CD14-positive monocyte (primary cell): ENCODE measurements at places on chromosomes 1 and 21.

DNA sequence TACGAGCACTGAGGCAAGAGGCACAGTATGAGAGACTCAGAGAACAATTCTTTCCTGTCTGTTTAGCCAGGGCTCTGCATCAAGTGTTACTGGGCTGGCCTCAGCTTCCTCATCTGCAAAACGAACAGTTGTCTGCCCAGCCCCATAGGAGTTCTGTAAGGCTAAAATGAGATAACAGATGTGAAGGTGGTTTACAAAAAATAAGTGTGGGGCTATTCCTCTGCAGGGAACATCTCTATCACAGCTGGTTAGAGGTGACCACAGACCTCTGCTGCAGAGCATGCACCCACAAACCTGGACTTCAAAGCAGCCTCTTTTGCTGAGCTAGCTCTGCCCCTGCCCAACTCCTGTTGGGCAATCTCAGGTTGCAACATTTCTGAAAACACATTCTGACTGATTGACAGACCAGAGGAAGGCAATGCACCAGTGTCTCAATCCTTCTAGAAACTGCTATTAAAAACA is 10.5 kb upstream of the OLIG1 start:
- DNase-seq: peak; percentile 95

- peak; percentile 76 for DNase-seq
These were observed 8.7 kb upstream of the PIK3C2B start for GRCh38 chr1:204503122-204503912.

- no peak for DNase-seq
These were observed 51.4 kb downstream of the PTBP2 start for GRCh38 chr1:96772972-96773371.

- no peak for DNase-seq
These were observed 50.6 kb upstream of the RAB4A start for GRCh38 chr1:229220163-229220846.

GRCh38 chr1:59990470-59990869 is 63.9 kb upstream of the CYP2J2 start:
- no peak for DNase-seq

GRCh38 chr1:110433803-110434202 is 17.1 kb upstream of the PROK1 start:
- peak; percentile 56 for DNase-seq

DNA sequence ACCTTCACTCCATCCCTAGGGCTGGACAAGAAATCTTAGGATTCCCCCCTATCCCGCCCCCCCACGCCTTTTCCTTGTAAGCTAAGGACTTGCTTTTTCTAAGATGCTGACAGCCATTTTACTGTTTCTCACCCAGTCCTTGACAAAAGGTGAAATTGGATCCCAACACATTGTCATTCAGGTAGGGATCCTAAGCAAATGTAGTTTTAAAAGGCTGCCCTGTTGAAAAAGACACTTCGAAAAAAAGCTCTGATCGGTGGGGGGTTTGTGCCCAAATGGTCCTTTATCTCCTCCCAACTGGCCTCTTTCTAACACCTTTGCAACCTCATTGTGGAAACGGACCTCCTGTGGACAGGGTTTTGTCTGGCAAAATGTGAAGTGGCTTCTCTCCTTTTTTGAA is 2.9 kb downstream of the CACHD1 start:
- DNase-seq: no peak

DNA sequence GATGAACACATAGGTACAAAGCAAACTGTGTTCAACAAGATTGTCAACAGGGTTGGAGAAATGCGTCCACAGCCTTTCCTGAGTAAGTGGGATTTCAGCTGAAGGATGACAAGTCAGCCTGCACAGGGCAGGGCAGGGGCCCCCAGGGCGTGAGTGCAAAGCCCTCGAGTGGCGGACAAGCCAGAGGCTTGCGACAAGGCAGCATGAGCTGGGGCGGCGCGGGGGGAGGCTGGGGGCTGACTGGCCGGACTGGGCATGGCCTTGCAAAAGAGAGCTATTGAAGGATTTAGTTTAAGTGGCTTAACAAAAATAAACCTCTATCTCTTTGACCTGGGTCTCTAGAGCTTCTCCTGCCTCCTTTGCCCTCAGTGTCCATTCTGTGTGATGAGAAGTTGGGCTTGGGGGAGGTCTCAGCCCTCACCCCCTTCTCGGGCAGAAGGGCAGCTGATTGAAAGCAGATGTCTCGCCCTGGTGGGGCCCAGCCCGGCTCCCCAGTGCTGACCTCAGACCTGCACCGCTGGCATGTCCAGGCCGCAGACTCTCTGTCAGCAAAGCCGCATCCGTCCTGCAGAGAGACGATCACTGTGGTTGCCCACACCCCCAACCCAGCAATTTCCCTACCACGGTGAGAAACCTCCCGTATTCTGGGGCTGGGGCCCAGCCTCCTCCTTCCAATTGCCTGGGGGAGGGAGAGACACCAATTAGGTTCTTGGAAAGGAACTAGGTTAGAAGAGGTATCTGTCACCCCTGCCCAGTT is 24.3 kb upstream of the EPS8L3 start:
- no peak for DNase-seq

- no peak for DNase-seq
These were observed 8.8 kb downstream of the ASAP3 start for GRCh38 chr1:23475134-23475628.

GRCh38 chr21:34889320-34889675 is 159.8 kb downstream of the RUNX1 start:
- DNase-seq: peak; percentile 83

- DNase-seq: no peak
These were observed 165.3 kb downstream of the TNFSF18 start for GRCh38 chr1:172885411-172885810.

DNA sequence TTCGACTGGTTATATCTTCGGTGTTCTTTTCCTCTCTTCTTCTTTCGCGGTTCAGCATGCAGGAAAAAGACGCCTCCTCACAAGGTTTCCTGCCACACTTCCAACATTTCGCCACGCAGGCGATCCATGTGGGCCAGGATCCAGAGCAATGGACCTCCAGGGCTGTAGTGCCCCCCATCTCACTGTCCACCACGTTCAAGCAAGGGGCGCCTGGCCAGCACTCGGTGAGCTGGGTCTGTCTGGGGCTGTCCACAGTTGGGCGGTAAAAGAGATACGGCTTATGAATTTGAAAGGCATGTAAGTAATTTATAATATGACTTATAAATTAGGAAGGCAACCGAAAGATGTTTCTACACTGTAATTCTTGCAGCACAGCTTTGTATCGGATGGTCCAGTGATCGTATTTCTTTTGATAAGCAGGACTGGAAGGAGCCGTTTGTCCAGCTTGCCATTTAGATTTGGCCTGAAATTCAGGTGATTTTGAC is 334 bp downstream of the CTH start:
- no peak for DNase-seq

GRCh38 chr1:172339842-172340241 is 80.6 kb upstream of the C1orf105 start:
- no peak for DNase-seq

- no peak for DNase-seq
These were observed 684 bp downstream of the SLC2A1 start for GRCh38 chr1:42957880-42958487.

DNA sequence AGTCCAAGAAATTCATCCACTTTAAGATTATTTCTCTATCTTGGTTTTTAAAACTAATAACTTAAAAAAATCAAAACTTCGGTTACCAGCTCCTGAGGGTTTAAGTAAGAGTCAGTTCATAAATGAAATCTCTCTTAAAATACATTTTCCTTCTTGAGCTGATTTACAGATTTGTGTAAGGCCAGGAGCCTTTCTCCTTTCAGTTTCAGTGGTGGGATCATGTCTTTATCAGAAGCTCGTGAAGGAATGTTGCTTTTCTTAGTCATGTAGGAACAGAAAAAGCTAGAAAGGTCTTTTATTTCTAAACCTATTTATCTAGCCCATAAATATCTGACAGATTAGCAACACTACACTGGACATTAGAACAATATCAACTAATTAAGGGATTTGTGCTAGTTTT is 390.2 kb downstream of the GPATCH2 start:
- no peak for DNase-seq

GRCh38 chr1:2493691-2494322 is 17.7 kb downstream of the PLCH2 start:
- no peak for DNase-seq

- no peak for DNase-seq
These were observed 4.7 kb upstream of the SYNJ1 start for GRCh38 chr21:32732544-32732943.

DNA sequence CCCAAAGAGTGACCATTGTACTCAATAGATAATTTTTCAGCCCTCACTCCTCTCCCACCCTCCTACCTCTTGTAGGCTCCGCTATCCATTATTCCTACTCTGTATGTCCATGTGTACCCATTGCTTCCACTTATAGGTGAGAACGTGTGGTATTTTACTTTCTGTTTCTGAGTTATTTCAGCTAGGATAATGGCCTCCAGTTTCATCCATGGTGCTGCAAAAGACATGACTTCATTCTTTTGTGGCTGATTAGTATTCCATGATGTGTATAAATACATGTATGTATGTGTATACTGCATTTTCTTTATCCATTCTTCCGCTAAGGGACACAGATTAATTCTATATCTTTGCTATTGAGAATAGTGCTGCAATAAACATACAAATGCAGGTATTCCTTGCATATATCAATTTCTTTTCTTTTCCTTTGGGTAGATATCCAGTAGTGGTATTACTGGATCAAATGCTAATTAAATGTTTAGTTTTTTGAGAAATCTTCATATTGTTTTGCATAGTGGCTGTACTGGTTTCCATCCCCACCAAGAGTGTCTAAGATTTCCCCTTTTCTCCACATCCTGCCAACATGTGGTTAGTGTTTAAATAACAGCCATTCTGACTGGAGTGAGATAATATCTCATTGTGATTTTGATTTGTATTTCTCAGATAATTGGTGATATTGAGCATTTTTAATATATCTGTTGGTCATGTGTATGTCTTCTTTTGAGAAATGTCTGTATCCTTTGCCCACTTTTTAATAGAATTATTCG is 4.9 kb downstream of the LY9 start:
- DNase-seq: no peak

GRCh38 chr1:86345042-86345441 is 51.1 kb downstream of the ODF2L start:
- no peak for DNase-seq

GRCh38 chr1:110874324-110875215 is 1.6 kb downstream of the CD53 start:
- DNase-seq: peak; percentile 58

GRCh38 chr1:32404946-32405345 is 10.7 kb upstream of the BSDC1 start:
- DNase-seq: no peak

GRCh38 chr1:86062453-86062852 is 94.1 kb downstream of the COL24A1 start:
- no peak for DNase-seq

GRCh38 chr1:173507847-173508209 is 30.7 kb downstream of the PRDX6 start:
- no peak for DNase-seq

DNA sequence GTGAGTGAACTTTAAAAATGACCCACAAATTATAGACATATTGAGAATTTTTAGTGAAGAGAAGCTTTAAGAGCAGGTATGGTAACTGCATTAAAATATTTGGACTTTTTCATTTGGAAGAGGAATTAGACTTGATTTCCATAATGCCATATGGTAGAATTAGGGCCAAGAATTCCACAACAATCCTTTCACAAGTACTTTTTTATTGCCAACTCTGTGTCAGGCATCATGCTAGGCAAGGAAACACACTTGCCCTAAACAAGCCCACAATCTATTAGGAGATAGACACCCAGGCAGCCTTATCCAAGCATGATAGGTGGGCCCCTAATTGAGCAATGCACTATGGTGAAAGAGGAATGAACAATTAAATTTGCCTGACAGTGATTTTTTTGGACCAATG is 353.0 kb downstream of the TGFB2 start:
- no peak for DNase-seq

DNA sequence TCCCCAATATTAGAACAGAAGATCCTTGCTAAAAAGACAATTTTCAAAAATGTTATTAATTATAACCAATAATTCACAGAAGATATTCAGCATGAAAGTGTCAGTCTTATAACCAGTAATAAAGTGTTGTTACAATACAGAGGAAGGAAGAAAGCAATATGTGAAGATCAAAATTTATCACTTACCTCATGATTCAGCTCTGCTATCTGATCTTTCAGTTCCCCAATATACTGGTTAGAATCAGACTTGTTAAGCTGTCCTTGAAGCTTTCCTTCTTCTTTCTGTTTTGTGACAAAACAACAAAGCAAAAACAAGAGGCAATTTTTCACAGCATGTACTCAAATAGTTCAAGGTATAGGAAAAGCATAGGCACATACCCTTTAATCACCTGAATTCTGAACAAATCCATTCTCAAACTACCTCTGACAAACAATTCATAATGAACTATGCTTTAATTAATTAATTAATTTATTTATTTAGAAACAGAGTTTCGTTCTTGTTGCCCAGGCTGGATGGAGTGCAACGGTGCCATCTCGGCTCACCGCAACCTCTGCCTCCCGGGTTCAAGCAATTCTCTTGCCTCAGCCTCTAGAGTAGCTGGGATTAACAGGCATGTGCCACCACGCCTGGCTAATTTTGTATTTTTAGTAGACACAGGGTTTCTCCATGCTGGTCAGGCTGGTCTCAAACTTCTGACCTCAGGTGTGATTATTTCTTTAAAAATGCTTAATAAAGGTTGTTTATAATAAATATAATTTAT is 76.9 kb upstream of the GFI1 start:
- DNase-seq: peak; percentile 19

DNA sequence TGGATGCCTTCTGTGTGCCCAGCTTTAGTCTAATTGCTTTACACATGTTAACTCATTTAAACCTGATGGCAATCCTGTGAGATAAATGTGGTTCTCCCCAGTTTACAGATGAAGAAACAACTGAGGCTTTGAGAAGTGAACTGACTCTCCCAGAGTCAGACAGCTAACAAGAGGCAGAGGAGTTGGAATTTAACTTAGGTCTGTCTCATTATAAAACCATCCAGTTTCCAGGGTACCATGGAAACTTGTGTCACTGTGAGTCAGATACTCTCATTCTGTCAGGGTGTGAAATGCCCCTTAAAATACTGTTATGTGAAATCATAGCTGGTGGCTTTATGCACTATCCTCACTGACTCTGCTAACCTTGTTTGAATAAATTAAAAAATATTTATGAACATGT is 206.6 kb downstream of the PBX1 start:
- no peak for DNase-seq

DNA sequence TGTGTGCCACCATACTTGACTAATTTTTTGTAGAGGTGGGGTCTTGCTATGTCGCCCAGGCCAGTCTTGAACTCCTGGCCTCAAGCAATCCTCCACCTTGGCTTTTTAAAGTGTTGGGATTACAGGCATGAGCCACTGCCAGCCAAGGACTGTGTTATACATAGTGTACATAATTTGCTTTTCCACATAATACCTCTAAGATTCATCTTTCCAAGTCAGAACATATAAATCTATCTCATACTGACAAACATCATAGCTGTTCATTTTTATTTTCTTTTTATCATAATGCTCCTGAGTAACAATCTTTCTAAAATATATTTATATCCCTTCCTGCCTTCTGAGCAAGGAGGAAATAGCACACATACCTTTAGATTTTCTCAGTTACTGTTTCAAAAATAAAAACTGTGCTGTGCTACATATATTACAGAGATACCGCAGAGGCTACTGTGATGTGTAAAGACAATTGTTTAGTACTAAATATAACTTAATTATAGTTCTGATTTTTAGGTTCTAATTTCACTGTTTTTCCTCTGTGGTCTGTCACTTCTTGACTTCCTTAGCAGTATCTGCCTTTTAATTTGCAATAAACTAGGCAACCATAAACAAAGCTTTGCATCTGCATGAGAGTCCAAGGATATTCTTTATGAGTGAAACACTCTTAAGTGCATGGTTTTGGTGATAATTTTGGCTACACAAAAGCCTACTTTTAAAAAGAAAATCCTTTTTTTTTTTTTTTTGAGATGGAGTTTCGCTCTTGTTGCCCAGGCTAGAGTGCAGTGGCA is 59.3 kb downstream of the EYA3 start:
- no peak for DNase-seq

GRCh38 chr1:154557248-154557938 is 1.1 kb downstream of the UBE2Q1 start:
- DNase-seq: no peak
